ENCODE measurements at places on chromosomes 12 and 14.

GRCh38 chr12:9331218-9331626 lies 123.0 kb upstream of the PZP start:
- DNase-seq: no peak

- no peak for DNase-seq
Measured at GRCh38 chr14:81246461-81247270, 25.9 kb upstream of the GTF2A1 start.

- no peak for DNase-seq
Measured at GRCh38 chr12:64911081-64911480, 86.6 kb downstream of the TBC1D30 start.

GRCh38 chr14:35296545-35296944 lies 4.4 kb downstream of the PSMA6 start:
- no peak for DNase-seq

DNA sequence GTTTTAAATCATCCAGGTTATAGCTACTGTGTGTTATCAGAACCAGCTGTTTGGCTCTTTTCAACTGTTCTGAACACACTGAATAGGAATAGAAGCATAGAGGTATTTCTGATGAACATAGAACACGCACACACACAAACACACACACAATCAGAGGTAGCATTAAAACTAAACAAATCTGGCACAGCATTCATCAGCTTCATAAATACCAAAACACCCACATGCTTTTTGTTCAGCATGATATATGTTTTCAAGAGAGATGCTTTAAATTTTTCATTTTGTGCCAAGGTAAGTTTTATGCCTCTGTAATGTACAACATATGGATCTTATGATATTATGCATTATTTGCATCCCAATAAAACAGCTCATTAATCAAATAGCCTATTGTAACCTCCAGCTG lies 208.6 kb downstream of the GALC start:
- DNase-seq: no peak

- DNase-seq: no peak
Measured at GRCh38 chr12:121287267-121287954, 9.1 kb downstream of the CAMKK2 start.

DNA sequence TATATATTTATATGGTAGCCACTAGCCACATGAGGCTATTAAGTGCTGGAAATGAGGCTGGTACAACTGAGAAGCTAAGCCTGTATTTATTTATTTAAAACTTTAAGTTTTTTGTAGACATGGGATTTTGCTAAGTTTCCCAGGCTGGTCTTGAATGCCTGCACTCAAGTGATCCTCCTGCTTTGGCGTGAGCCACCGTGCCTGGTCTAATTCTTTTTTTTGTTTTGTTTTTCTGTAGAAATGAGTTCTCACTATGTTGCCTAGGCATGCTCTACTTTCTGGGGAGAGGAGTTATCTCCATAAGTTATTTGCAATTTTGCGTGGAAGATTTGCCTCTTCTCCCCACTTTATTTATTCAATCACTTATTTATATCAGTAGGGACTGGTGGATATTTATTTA lies 4.8 kb upstream of the SNRNP35 start:
- no peak for DNase-seq

All from astrocyte (in vitro differentiated cells and primary cell).